ENCODE measurements at places on chromosomes 2 and 18.

- no peak for DNase-seq
- peaks cover 19% of the 10 kb centered on the region for H3K27me3 ChIP-seq
- H3K27ac ChIP-seq, result no peak overlapping the region
- no peaks in the 10 kb centered on the region for H3K36me3 ChIP-seq
Observed at GRCh38 chr2:206343816-206344215, 69.4 kb downstream of the ZDBF2 start.

DNA sequence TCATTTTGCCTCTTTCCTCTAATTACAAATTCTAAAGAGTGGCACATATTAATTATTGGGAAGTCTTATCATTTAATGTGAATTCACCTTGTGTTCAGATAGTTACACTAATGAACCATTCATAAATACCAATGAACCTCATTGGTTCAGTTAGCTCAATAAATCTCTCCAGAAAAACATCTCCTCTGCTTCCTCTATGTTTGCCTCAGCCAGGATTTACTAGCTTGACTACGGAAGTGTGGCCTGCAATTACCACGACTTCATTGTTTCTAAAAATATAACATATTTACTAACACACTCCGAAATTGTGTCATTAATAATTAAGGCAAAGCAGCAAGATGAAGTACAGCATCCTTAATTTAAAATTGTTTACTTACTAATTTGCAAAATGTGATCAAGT, 103.3 kb downstream of the PLA2R1 start:
- peaks cover 28% of the 10 kb centered on the region for H3K4me1 ChIP-seq
- peaks cover 8% of the 10 kb centered on the region for H3K27me3 ChIP-seq
- no peaks in the 10 kb centered on the region for H3K36me3 ChIP-seq
- no peak for DNase-seq

DNA sequence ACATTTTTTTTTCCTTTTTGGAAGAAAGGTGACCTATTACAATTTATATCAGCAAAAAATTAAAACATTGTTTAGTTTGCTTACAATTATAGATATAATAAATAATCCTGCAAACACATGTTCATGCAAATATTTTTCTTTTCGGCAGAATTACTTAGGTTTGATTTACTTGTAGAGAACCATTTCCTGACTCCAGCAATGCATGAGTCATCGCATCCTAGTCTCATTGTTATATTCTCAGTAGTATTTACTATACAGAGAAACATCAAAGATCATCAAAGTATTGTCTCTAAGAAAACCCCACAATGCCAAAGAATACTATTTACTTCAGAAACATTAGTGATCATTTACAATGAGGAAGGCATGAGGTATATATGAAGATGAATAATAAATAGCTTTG, 40.4 kb upstream of the MTIF2 start:
- no peak overlapping the region for H3K27ac ChIP-seq
- DNase-seq, result no peak
- peaks cover 39% of the 10 kb centered on the region for H3K4me1 ChIP-seq
- H3K36me3 ChIP-seq, result no peaks in the 10 kb centered on the region
- no peak overlapping the region for H3K4me3 ChIP-seq

DNA sequence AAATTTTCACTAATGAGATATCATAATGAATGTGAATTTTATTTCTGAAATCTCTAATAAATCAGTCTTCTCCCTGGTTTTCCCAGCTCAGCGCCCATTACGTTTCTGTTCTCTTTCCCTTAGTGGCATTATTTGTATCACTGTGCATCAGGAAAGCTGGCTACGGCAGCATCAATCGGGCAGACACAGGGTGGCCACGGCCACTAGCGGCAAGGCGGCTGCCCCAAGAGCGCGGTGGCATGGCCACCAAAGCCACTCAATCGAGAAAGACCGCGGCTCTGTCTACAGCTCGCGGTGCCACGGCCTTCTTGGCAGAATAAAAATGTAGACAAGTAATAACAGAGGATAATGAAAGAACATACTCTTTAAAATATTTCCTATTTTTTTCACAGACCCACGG, 168.0 kb downstream of the RPIA start:
- H3K4me1 ChIP-seq, result peaks cover 6% of the 10 kb centered on the region
- H3K4me3 ChIP-seq, result no peak overlapping the region
- peaks cover 28% of the 10 kb centered on the region for H3K27me3 ChIP-seq
- no peak for DNase-seq
- no peaks in the 10 kb centered on the region for H3K36me3 ChIP-seq

DNA sequence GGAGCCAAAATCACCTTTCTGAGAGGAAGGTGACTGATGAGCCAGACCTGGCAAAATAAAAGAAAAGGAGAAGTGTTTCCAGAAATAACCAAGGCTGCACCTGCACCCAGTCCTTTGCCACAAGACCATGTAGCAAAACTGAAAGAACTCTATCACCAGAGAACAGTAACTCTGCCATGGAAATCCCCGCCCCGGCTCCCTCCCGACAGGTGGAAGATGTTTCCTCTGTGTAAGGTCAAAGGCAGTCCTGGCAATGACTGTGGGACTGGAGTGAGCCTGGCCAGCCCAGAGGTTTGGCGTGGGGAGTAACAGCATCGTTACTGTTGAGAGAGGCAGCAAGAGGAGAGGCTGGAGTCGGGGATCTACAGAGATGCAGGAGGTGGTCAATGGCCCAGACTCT, 42.3 kb downstream of the SPRED2 start:
- H3K27ac ChIP-seq, result no peak overlapping the region
- peaks cover 18% of the 10 kb centered on the region for H3K4me1 ChIP-seq
- H3K36me3 ChIP-seq, result no peaks in the 10 kb centered on the region
- peaks cover 21% of the 10 kb centered on the region for H3K27me3 ChIP-seq

DNA sequence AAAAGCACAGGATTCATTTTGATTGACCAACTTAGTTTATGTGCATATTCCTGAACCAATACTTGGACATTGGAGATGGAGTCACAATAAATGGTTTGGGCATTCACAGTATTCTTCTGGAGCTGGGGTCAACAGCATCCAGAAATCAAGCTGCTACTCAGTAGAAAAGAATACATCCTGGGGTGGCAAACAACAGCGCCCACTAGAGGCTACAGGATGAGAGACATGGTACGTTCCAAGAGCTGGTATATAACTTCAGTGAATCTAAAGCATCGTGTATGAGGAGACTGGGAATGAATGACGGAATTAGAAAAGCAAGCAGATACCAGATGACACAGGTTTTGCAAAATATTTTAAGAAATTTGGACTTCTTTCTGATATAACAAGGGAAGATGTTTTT, 142.9 kb upstream of the FIGN start:
- H3K27me3 ChIP-seq, result no peaks in the 10 kb centered on the region
- H3K4me1 ChIP-seq, result no peaks in the 10 kb centered on the region
- H3K4me3 ChIP-seq, result no peak overlapping the region

- H3K27me3 ChIP-seq, result peaks cover 18% of the 10 kb centered on the region
- no peak for DNase-seq
- H3K36me3 ChIP-seq, result no peaks in the 10 kb centered on the region
- H3K4me1 ChIP-seq, result no peaks in the 10 kb centered on the region
Observed at GRCh38 chr2:240320204-240320993, 115.1 kb upstream of the GPC1 start.

GRCh38 chr2:69957965-69958364, 3.5 kb downstream of the ASPRV1 start:
- DNase-seq, result no peak
- H3K27ac ChIP-seq, result no peak overlapping the region
- H3K36me3 ChIP-seq, result no peaks in the 10 kb centered on the region
- peaks cover 4% of the 10 kb centered on the region for H3K27me3 ChIP-seq

GRCh38 chr2:25897506-25897905, 19.2 kb upstream of the ASXL2 start:
- H3K36me3 ChIP-seq, result no peaks in the 10 kb centered on the region
- H3K4me1 ChIP-seq, result no peaks in the 10 kb centered on the region
- H3K27ac ChIP-seq, result no peak overlapping the region
- no peak overlapping the region for H3K4me3 ChIP-seq
- DNase-seq, result no peak

DNA sequence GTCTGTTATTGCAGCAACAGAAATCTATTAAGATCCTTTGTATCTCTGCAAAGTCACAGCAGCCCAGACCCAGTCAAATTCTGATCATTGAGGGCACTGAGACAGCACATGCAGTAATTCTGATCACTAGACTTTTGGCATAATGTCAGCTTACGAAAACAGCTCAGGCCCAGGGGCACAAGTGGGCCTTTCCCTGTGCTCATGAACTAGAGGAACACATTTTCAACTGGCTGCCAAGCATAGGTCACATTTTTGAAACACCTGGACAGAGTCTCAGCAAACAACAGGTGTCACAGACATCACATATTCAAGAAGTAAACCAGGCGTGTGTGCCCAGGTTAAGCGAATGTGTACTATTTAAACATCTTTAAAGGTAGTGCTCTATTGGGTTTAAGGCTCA, 13.7 kb downstream of the DOCK10 start:
- peaks cover 90% of the 10 kb centered on the region for H3K4me1 ChIP-seq
- H3K27me3 ChIP-seq, result no peaks in the 10 kb centered on the region
- H3K27ac ChIP-seq, result no peak overlapping the region
- DNase-seq, result no peak

- DNase-seq, result no peak
- no peak overlapping the region for H3K27ac ChIP-seq
- no peak overlapping the region for H3K4me3 ChIP-seq
Observed at GRCh38 chr2:217878915-217879590, 123.7 kb downstream of the TNS1 start.

DNA sequence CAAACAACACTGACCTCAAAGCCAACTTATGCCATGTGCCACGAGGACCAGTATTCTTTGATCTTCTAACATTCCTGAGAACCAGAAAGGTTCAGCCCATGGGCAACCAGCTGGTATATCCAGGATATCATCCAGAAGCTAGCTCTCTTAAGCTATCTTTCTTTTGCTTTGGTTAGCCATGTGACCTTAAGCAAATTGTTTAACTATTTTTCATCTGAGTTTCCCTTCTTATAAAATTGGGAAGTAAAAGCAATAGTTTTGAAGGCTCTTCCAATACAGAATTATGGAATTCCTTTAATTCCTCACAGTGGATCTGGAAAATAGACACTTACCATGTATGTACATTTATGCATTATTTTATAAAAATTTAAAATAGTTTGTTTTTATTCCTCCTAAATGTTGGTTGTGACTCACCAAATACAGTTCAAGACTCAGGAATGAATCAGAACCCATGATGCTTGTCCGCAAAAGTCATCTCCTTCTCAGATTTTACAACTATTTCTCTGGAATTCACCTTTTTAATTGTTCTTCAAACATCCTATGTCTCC, 435.7 kb downstream of the ZEB2 start:
- H3K4me1 ChIP-seq, result peaks cover 14% of the 10 kb centered on the region
- H3K27ac ChIP-seq, result no peak overlapping the region
- no peak for DNase-seq
- no peak overlapping the region for H3K4me3 ChIP-seq
- H3K27me3 ChIP-seq, result no peaks in the 10 kb centered on the region

DNA sequence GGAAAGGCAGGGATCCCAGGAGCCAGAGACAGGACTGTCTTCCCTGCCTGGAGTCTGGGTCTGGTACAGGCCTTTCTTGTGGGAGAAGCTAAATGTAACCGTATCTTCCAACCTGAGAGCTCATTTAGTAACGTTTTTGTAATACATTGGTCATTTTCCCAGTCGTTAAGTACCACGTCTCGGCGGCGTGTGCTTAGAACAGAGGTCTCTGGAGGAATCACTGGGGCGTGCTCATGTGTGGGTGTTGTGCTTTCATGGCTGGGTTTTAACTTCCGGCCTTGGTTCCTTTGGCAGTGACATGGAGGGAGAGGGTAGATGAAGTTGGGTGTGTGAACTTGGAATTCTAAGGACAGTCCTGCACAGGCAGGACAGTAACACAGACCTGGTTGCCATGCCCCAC, 79.7 kb downstream of the NCK2 start:
- peaks cover 93% of the 10 kb centered on the region for H3K4me1 ChIP-seq
- H3K36me3 ChIP-seq, result peaks cover 11% of the 10 kb centered on the region
- peak overlapping the region; percentile 56 for H3K27ac ChIP-seq
- no peak overlapping the region for H3K4me3 ChIP-seq
- H3K27me3 ChIP-seq, result no peaks in the 10 kb centered on the region

GRCh38 chr2:71784734-71785511, 331.6 kb downstream of the DYSF start:
- H3K27me3 ChIP-seq, result peaks cover 7% of the 10 kb centered on the region
- H3K4me3 ChIP-seq, result no peak overlapping the region
- no peak overlapping the region for H3K27ac ChIP-seq
- H3K4me1 ChIP-seq, result no peaks in the 10 kb centered on the region
- no peaks in the 10 kb centered on the region for H3K36me3 ChIP-seq
- DNase-seq, result no peak

- H3K27me3 ChIP-seq, result no peaks in the 10 kb centered on the region
- H3K36me3 ChIP-seq, result no peaks in the 10 kb centered on the region
- H3K4me1 ChIP-seq, result no peaks in the 10 kb centered on the region
- H3K27ac ChIP-seq, result no peak overlapping the region
- no peak overlapping the region for H3K4me3 ChIP-seq
Observed at GRCh38 chr2:150608341-150608740, 120.9 kb upstream of the RND3 start.

- no peak overlapping the region for H3K4me3 ChIP-seq
- H3K27me3 ChIP-seq, result peaks cover 9% of the 10 kb centered on the region
- no peaks in the 10 kb centered on the region for H3K36me3 ChIP-seq
- no peak for DNase-seq
- no peak overlapping the region for H3K27ac ChIP-seq
Observed at GRCh38 chr2:111667001-111667400, 217.0 kb downstream of the ANAPC1 start.

GRCh38 chr2:6930923-6931647, 13.9 kb downstream of the RNF144A start:
- no peak overlapping the region for H3K4me3 ChIP-seq
- H3K27me3 ChIP-seq, result no peaks in the 10 kb centered on the region
- peak overlapping the region; percentile 22 for H3K27ac ChIP-seq
- no peak for DNase-seq

- no peaks in the 10 kb centered on the region for H3K27me3 ChIP-seq
- peaks cover 67% of the 10 kb centered on the region for H3K4me1 ChIP-seq
- H3K4me3 ChIP-seq, result peak overlapping the region; percentile 57
- H3K27ac ChIP-seq, result no peak overlapping the region
Observed at GRCh38 chr2:134669731-134670669, 48.8 kb downstream of the TMEM163 start.

Data from activated T-cell treated with anti-CD3 and anti-CD28 coated beads, Interleukin-2, amount 50 U/mL, for 72 hours (primary cell).